ENCODE measurements at places on chromosomes 12 and 14.
A peak's percentile ranks its signal among the peaks of the same experiment; 100 is the strongest.

- no peak for DNase-seq
Observed at GRCh38 chr12:56253091-56253490, 5.1 kb downstream of the ANKRD52 start.

DNA sequence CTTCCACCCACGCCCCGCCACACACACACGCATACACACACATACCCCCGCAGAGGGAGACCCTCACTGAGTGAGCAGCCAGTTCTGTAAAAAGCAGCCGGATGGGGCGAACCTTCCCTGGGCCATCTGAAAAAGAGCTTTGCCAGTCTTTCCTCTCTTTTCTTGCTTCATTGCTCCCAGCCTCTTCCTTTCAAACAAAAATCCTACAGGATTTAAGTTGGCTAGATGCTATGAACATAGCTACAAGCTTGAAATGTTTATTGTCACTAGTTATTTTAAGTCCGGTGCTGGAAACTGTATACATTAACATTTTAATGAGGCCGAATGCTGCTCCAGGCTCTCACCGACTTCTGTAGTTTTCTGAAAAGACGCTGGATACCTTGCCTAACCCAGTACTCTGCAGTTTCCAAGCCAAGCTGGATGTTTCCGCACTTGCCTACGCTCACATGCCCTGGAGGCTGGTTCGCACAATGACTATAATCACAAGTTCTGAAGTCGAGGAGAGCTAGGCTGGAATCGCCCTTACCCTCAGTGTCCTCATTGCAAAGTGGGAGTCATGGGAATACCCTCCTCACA lies 39.2 kb downstream of the LTBP2 start:
- no peak for DNase-seq

DNA sequence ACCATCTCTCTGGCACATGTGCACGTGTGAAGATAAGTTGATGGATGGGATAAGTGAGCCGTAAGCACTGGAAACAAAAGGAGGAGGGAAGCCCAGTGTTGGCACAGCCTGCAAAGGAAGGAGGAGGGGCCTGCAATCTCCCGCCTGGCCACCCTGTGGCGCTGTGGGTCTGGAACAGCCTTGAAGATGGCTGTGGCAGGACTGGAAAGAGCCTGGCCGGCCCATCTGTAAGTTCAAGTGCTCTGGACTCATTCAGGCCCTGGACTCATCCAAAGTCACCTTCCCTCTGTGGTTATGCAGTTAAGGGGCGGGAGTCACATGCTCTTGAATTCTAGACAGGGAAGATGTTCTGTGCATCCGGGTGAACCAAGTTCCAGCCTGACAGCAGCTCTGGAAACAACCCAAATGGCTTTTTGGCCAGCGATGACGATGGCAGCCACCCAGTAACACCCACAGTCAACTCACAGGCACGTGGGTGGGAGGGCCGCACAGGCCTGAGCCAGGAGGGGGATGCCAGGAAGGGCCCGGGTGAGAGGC lies 50.4 kb downstream of the CHGA start:
- no peak for DNase-seq

GRCh38 chr14:61643555-61643954 lies 51.8 kb upstream of the HIF1A start:
- no peak for DNase-seq

GRCh38 chr12:106106061-106106566 lies 32.6 kb downstream of the NUAK1 start:
- no peak for DNase-seq

GRCh38 chr12:89160716-89161123 lies 191.6 kb downstream of the DUSP6 start:
- DNase-seq: no peak

GRCh38 chr12:107351713-107352112 lies 258.4 kb upstream of the CRY1 start:
- DNase-seq: no peak

DNA sequence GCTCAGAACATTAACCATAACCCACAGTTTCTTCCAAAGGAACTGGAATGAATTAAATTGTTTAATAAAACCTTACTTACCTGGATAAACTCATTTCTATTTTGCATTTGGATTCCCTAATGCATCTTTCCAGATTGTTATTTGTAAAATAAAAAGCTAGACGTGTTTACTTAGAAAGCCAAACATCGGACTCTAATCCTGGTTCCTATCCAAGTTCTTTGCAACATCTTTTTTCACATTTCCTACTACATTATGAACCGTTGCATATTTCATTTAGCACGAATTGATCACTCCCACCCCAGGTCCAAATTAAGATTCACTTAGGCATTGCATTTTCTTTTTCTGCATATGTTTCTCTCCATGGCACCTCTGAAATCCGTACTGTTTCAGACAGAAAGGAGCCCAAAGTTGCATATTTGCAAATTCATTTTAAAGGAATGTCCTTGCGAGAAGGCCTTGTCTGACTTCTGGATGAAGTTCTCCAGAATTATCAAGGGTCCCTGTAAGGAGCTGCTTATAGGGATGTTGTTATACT lies 164.4 kb upstream of the GSC start:
- DNase-seq: no peak

DNA sequence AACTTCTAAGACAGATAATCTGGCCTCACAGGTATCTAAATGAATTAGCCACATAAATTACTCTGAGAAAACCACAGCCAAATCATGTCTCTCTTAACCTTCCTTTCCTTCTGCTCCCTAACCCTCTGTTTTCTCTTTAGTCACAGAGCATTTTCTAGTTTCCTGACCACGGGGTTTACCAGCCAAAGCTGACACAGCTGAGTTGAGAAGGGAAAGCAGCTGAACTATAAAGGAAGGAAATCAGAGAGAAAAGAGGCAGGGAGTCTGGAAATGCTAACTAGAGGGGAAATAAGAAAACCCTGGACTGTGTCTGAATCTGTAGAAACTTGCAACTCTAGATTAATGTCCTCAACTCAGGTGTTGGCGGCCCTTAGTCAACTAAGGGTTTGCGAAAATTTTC lies 24.4 kb downstream of the ANKS1B start:
- DNase-seq: no peak

DNA sequence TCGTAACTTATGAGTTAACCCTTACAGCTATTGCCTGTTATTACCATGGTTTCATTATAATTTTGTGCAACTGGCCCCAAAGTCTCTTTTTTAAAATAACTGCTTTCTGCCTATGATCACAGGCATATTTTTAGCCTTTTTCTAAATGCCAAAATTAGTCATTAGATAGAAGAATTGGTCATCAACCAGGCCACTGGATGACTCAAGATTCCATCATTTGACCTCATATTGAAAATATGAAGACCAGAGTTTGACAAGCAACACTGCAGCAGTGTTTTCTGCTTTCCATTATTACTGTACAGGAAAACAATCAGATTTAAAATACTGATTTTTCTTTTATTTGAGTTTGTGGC lies 54.7 kb upstream of the OTOGL start:
- no peak for DNase-seq

DNA sequence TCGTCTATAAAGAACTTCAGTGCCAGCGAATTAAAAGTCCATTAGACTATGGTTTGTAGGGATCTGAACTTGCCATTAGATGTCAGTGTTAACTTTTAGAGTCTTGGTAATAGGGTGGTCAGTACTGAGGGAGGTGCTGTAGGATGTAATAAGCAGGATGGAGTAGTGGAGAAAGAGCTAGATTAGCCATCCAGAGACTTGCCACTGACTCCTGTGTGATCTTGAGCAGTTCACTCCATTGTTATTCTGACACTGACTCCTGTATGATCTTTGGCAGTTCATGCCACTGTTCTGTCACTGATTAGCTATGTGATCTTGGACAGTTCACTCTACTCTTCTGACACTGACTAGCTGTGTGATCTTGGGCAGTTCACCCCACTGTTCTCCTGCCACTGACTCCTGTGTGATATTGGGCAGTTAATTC lies 133.6 kb downstream of the TTLL5 start:
- DNase-seq: no peak

- no peak for DNase-seq
Observed at GRCh38 chr12:78636231-78636855, 228.2 kb upstream of the SYT1 start.

DNA sequence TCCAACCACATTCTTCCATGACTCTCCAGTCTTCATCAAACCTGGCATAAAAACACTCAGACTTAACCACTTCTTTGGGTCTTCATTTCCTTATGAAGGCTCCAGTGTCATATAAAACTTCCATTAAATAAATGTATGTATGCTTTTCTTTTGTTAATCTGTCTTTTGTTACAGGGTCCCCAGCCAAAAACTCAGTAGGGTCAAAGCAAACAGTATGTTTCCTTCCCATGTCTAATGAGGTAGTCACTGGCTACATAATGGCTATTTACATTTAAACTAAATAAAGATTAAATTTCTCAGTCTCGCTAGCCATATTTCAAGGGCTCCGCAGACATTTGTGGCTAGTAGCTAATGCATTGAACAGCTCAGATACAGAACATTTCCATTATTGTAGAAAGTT lies 40.1 kb upstream of the STAB2 start:
- DNase-seq: no peak

DNA sequence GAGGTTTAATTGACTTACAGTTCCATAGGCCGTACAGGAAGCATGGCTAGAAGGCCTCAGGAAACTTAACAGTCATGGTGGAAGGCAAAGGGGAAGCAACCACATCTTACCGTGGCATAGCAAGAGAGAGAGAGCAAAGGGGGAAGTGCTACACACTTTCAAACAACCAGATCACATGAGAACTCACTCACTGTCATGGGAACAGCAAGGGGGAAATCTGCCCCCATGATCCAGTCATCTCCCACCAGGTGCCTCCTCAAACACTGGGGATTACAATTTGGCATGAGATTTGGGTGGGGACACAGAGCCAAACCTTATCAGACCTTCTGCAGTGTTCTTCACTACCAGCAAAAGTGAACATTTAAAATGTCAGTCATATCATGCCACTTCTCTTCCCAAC lies 58.9 kb downstream of the USP15 start:
- DNase-seq: no peak

DNA sequence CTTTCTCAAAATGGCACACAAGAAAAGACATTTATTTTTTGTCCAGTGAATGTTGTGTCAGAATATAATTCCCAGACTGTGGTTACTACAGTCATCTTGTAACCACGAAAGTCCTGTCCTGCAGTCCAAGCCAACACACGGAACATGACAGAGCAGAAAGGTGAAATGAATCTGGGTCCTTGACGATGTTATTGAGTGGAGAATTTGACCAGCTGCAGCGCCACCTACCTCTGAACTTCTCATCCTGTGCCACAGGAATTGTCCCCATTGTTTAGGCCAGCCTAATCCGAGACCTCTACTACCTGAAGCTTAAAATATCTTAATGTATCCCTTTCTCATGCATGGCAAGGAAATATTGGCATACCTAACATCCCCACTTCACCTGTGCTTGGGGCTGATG lies 64.1 kb upstream of the OTX2 start:
- DNase-seq: no peak

DNA sequence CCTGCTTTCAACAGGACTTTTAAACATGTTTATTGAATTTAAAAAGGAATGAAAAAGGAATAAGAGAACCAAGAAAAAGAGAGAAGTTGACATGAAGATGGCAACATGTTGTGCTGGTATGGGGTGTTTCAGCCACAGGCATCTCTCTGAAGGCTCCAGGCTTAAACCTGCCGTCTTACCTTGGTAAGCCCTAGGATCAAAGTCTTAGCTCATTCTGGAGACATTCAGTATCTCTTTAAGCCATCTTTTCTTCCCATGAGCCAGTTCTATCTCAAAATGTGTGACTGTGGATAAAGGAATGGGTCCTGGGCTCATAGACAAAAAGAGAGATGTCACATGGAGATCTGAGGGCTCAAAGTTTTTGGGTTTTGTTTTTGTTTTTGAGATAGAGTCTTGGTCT lies 1.6 kb upstream of the TFCP2 start:
- no peak for DNase-seq

DNA sequence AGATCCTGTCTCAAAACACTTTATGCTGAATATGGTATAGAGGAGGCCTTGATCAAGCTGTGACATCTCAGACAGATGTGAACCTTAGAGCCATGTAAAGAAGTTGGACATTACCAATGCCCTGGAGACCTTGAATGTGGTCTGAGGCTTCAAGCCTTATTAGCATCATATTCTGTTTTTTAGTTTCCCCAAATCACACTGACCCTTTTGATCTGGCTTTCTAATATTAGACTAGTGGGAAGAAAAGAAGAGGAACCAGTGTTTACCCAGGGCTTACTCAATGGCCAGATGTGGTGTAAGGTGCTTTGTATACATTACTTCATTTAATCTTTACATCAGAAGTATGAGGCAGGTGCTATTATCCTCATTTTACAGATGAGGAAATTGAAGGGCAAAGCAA lies 10.6 kb upstream of the TBPL2 start:
- no peak for DNase-seq

DNA sequence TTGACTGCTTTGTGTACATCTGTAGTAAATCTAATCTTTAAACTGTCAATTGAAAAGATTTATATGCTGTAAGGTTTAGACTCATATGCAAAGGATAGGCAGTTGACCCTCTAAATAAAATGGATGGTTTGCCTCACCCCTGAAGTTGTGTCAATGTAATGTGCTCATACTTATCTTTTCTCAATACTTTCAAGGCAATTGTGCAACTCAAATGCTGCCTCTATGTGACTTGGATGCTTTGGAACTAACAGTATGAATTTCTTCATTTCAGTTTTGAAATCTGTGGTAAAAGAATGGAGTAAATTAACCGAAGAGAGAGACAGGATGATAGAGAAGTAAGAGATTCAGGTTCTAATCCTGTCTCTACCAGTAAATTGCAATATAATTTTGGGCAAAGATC lies 9.7 kb downstream of the PDE6H start:
- DNase-seq: no peak

DNA sequence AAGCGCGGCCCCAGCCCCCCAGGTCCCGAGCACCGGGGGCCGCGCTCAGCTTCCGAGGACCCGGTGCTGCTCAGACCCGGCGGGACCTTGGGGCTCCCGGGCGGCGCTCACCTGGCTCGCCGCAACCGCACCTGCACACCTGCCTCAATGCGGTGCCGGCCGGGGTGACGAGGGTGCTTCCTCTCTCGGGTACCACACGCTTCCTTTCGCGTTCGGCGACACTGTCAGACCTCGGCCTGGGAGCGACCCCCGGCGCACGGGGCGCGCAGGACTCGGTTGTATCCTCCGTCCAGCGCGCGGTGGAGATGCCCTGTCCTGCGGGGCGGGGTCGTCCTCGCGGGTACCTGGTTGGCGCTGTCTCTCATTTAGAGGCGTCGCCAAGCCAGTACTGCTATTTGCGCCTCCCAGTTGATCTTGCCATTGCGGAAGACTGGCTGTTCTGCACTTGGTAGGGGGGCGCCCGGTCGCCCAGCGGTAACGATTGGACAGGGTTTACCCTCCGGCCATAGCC lies 718 bp downstream of the PACS2 start:
- DNase-seq: peak; percentile 10

GRCh38 chr12:64976131-64976530 lies 145.0 kb downstream of the WIF1 start:
- DNase-seq: no peak

Data from activated T-cell treated with anti-CD3 and anti-CD28 coated beads for 4 hours (primary cell).